Gastroesophageal sphincter (tissue), 4 donors: ENCODE measurements at places on chromosomes 3 and 15.

DNA sequence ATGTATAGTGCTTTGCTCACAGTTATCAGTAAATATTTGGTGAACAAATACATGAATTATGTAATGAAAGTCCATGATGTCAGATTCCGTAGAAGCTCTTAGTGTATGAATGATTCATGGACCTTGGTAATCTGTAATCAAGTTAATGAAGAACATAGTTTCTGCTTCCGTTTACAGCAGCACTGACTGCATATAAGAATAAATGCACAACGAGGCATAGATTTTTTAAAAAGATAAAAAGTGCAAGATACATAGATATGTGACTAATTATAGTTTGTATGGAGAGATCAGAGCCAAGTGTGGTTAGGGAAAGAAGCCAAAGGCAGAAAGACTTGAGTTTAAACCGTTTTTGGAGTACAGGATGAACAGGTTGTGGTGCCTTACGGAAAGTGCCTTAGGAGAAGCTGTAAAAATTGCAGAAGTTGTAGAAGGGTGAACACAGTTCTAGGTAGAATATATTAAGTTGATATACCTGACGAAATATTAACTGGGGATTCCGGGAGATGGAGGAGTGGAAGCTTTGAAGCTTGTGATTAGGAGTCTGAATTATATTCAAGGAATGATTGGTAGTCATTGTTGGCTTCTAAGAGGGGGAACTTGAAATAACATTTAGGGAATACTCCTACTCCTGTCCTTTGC lies 293.1 kb downstream of the NLGN1 start:
- no peak for ATAC-seq

GRCh38 chr3:175580318-175580717 lies 721.2 kb downstream of the NAALADL2 start:
- no peak for ATAC-seq

DNA sequence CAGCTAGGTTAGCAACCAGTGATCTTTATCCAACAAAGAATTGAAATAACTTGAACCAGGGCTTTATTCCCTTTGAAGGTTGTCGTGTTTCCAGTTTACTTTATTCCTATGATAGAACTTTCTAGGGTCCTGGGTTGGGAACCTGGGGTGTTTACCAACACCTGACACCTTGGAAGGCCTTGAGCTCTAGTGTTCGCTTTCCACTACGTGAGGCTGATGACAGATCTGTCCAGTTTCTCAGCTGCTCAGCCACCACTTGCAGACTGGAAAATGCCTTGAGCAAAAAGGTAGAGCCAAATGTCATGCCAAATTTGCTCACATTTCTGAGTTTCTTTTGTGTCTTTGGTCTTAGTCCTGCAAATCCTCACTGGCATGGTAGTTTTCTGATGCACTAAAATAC lies 227.2 kb downstream of the ADAMTSL3 start:
- ATAC-seq: no peak

DNA sequence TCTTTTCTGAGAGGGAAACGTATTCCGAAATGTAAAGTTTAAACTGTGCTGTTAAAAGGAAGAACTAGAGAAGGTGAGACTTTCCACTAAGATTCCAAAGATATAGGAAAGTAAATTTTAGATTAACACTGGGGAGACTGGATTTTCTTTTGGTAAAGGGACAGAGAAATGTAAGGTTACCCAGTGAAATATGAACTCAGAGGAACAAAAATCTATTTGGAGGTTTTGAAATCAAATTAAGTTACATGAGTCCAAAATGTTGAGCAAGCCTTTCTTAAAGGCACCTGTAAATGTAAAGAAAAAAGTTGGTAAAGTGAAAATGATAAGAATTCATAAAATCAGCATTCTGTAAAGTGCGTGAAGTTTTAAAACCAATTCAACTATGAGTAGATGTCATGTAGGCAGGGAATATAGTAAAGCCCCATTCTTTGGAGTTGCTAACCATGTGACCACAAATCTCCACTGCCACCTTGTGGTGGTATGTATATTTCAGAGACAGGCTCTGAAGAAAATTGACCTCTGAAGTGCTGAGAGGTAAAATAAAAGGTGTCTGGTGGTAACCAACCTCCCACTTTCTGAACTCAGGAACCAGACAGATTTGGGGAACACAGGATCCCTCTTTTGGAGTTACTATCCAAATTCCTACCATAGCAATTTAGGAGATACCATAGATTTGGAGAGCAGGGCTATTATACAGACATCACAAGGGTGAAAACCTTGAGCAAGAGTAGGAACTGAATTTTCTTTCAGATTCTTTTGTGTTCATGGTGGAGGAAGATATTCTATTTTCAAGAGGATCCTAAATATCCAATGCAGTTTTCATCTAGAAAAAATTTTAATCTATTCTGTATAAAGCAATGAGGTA lies 215.3 kb downstream of the ROBO2 start:
- ATAC-seq: peak; percentile 51

DNA sequence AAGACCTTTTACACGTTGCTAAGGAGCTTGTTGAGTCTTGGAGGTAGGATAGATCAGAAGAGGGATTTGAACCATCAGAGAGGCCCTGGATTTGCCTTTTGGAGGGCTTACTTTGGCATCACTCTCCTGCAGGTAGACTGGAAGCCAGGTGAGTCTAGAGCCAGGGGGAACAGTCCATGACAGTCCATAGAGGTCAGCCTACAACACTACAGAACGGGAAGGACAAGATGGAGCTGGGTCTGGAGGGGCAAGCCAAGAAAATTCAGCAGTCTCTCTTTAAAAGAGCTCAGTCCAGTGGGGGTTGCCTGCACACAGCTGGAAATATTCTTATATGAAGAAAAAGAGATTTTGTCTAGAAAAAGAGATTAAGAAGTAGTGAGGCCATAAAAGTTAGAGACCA lies 60.7 kb downstream of the HHLA2 start:
- ATAC-seq: no peak

GRCh38 chr3:101984356-101984755 lies 135.0 kb downstream of the NFKBIZ start:
- no peak for ATAC-seq

DNA sequence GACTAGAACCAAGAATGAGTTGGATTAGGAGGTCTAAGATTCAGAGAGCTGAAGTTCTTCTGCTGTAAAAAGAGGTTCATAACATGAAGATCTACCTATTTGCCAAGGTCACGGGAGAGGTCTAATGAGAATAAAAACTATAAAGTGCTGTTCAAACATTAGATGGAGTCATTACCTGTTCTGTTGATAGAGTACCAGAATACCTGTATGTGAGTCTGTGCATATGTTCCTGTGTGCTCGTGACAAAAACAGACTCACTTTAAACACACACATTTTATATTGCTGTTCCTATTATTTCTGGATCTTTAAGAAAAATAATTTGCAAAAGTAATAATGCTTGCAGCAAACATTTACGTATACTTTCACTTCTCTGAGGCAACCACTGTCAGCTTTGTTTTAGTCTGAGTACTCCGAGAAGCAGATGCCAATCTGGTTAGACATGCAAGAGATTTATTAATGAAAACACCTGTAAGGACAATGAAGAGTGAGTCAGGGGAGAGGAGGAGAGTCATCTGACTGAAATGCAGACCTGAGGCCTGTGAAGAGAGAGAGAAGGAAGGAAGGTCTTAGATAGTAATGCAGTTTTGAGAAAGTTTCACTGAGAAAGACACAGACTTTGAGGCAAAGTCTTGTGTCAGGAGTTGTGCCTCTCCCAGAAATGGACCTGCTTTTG lies 221.2 kb downstream of the SQOR start:
- ATAC-seq: no peak

DNA sequence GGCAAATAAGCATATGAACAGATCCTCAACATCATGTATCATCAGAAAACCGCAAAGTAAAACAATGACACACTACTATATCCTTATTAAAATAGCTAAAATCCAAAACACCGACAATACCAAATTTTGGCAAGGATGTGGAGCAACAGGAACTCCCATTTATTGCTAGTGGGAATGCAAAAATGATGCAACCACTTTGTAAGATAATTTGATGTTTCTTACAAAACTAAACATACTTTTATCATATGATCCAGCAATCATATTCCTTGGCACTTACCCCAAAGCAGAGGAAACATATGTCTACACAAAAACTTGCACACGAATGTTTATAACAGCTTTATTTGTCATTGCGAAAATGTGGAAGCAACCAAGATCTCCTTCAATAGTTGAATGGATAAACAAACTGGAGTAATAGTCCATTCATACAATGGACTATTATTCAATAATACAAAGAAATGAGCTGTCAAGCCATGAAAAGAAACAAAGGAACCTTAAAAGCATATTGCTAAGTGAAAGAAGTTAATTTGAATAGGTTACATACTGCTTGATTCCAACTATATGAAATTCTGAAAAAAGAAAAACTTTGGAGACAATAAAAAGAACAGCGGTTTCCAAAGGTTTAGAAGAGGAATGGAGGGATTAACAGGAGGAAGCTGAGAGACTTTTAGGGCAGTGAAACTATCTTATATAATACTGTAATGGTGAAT lies 172.0 kb downstream of the VPS13C start:
- no peak for ATAC-seq

DNA sequence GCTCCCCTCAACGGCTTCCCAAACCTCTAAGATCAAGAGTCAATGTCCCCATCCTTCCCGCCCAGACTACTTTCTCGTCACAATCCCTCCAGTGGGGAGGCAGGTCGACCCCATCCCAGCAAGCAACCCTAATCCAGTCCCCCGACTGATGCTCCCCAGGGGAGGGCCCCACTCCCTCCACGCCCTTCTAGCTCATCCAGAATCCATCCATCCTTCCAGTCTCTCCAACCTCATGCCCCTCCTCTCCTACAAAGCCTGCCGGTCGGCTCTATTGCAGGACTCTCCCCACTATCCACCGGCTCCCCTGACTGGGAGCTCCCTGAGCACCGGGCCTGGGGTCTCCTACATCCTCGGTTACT lies 1.3 kb downstream of the ADAMTS7 start:
- no peak for ATAC-seq

- no peak for ATAC-seq
Observed at GRCh38 chr3:139101396-139101795, 56.7 kb upstream of the PRR23C start.

DNA sequence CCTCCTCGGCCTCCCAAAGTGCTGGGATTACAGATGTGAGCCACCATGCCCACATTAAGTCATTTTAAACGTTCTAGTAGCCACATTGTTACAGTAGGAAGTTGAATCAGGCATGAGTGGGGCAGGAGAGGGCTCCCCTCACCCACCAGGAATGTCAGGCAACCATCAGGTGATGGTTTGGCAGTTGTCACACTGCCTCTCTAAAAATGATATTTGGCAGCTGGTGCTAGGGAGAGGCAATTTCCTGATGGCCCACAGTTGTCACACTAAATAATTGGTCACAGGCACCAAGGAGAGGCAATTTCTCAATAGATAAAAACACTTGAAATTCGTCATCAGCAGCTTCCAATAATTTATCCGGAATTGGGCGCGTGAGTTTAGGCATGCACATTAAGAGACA lies 79.2 kb upstream of the ABHD2 start:
- no peak for ATAC-seq

- ATAC-seq: no peak
Observed at GRCh38 chr15:89857673-89858072, 36.1 kb downstream of the AP3S2 start.

GRCh38 chr15:88448991-88449461 lies 18.2 kb downstream of the MRPL46 start:
- ATAC-seq: no peak

- no peak for ATAC-seq
Observed at GRCh38 chr3:56110886-56111285, 357.4 kb downstream of the ERC2 start.

- peak; percentile 85 for ATAC-seq
Observed at GRCh38 chr15:93562395-93563123, 473.5 kb upstream of the RGMA start.

DNA sequence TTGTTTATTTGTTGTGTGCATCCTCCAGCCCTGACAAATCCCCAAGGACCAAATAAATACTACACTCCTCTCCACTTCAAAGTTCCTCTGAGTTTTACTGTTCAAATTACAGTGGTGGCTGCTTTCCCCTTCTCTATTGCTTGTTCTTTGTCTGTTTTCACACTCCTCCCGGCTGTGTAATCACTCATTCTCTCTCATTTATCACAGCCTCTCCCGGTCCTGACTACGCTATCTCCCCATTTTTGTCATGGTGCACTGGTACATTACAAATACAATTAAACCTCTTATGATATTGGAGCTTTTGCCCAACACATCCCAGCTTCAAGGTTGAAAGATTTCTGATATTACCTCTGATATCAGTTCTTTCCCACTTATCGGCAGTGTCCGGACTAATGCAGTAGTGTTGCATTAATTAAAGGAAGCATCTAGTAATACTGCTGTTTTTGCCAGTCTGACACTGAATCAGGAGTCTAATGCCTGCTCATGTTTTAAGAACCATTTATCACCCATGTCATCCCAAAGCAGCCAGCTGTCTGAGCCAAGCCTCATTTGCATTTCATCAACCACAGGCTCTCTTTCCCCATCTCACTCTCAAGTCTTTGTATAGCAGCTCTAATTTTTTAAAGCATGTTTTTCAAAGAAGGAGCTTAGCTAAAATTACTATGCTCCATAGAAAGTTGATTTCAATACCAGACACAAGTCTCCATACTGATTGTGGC lies 740.5 kb downstream of the ROBO2 start:
- no peak for ATAC-seq

DNA sequence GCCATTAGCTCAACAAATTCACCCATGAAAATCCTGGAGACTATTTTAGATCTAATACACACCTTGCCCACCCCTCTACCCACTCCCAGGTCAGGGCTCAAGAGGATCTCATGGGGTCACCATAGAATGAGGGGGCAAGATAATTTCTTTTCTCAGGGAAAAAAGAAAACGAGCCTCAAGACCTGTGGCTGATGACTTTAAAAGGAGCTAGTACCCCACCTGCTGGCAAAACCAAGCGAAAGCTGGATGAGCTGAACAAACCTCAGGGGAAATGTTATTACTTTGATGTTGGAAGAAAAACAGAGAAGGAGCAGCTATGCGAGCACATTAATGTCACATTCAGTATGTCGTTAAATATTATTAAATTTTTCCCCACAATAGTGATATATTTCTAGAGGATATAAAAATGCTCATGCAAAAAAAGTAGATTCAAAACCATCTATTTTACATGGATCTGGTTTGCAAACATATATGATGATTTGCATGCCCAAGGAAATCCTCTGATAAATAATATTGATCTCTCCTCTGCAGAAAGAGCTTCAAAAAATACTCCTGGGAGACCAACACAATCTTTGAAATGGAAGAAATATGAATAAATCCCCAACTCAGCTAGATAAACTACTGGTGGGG lies 37.7 kb downstream of the PLD1 start:
- no peak for ATAC-seq

- no peak for ATAC-seq
Observed at GRCh38 chr15:70466895-70467529, 296.3 kb downstream of the UACA start.

DNA sequence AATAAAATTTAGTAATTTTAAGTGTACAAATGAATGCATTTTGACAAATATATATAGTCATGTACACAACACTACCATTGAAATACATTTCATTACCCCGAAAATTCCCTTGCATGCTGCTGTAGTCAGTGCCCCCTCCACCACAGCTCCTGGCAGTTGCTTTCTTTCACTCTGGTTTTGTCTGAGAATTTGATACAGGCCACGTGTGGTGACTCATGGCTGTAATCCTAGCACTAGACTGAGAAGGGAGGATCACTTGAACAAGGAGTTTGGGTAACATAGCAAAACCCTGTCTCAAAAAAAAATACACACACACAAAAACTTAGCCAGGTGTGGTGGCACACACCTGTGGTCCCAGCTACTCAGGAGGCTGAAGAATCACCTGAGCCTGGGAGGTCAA lies 65.4 kb downstream of the TFRC start:
- no peak for ATAC-seq

- no peak for ATAC-seq
Observed at GRCh38 chr15:81880314-81880713, 165.5 kb downstream of the MEX3B start.
